ENCODE measurements at places on chromosomes 16 and 17.
A peak's percentile ranks its signal among the peaks of the same experiment; 100 is the strongest.

DNA sequence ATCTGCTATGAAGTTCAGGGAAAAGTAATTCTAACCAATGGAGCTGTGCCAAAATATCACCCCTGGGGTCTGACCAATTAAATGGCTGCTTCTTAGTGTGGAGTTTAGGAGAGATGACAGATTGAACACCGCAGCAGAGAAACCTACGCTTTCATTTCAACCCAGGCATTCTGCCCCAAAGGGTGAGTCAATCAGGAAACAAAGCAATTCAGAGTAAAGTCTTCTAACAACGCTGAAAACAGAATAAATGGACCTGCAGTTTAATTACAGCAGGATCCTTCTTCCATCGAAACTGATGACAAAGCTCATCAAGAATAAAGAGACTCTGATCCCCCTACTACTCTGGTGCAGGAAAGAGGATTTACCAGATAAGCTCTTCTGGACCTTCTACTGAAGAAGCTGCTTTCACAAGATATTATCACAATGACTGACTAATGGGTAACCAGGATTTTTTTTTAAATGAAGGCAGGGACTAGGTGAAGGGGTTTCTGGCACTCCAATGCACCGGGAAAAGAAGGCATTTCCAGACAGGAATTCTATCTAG lies 16.7 kb downstream of the RFFL start:
- no peak for DNase-seq

DNA sequence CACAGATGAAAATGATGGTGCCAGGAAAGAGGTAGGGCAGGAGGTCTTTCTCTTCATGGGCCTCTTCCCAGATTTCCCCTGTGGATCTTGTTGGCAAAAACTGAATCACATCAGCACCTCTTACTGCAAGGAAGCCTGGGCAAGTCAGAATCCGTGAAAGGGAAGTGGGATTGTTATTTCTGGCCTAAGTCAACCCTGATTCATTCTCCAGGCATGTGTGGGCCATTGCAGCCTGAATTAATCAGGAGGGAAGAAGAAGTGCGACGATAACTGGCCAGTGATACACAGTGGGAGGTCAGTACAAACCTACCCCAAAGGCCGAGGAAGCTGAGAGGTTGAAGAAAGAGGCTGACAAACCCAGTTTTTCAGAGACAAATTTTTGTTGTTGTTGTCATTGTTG lies 17.9 kb upstream of the NSMCE1 start:
- peak; percentile 56 for DNase-seq

DNA sequence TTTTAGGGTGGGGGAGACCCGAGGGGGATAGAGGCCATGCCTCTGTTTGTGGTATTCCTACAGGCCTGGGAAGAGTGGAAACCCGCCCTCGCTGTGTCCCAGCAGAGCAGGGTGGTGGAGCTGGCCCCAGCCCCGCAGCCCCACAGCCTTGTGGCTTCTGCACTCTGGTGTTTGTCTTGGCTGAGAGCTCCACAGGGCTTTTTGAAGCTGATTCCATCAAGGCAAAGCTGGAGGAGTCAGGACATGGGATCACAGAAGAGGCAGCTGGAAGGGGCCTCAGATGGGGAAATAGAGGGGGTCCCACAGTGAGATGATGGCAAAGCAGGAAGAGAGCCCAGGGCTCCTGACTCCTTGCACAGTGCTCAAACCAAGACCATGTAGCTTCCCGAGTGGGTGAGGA lies 5.0 kb upstream of the WFIKKN2 start:
- DNase-seq, result no peak

DNA sequence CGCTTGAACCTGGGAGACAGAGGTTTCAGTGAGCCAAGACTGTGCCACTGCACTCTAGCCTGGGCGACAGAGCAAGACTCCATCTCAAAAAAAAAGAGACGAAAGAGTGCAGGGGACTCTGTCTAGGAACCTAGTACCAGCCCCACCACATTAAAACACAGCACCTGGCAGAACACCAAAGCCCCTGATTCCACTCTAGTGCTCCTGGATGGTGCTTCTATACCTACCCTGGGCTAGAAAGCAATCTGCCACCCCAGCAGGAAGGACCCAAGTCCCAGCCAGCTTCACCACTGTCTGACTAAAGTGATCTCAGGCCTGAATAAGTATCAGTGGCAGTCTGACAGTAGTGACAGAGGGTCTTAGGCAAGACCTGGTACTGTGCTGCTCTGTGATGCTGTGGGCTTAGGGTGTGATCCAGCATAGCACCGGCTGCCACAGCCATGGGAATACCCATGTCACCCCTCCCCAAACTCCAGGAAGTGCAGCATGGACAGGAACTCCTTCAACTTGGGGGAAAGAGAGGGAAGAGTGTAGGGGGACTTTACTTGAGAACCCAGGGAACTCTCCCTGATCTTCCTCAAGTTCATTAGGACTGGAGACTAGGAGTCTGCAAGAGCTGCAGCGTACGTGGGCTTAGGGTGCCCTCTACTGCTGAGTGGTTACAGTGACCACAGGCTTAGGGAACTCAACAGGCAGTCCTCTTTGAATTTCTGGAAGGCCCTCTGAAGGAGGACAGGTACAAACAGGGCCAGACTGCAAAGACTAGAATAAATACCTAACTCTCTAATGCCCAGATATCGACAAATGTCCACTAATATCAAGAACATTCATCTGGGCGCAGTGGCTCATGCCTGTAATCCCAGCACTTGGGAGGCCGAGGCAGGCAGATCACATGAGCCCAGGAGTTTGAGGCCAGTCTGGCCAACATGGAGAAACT lies 30.0 kb upstream of the RNF43 start:
- DNase-seq, result peak; percentile 96

- DNase-seq, result no peak
Observed at GRCh38 chr16:82867485-82867884, 240.7 kb downstream of the CDH13 start.

GRCh38 chr16:74232806-74233465 lies 63.7 kb upstream of the PSMD7 start:
- no peak for DNase-seq

DNA sequence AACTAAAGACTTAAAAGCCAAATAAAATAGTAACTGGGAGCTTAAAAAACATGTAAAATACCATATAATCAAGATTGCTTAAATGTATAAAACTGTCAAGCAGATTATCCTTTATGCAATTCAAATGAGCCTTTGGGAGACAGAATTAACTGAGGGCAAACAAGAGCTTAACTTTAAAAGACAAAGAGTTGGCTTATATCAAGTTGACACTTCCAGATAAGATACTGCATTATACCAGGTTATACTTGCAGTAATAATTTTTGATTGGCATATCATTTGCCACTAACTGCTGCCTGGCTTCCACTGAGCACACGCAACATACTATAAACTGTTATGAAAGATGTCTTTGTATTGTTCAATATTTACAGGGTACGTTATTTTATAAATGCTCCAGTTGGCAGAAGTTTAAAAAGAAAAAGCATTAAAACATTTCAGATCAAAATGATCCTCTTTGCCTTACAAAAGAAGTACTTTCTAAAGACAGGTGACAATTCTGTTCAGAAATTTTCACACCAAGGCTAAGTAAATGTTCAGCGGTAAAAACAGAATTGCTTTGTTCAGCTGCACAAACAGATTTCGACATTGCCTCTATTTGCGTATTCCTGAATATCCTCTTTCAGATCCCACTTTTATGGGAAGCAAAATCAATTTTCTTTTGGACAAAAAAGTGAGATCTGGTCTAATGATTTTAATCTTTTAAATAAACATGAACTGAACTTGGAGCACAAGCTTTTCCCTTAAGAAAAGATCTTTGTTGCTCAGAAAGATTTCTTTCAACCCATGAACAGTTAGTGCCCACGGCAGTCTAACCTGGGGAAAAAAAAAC lies 50.7 kb downstream of the TOX3 start:
- no peak for DNase-seq

DNA sequence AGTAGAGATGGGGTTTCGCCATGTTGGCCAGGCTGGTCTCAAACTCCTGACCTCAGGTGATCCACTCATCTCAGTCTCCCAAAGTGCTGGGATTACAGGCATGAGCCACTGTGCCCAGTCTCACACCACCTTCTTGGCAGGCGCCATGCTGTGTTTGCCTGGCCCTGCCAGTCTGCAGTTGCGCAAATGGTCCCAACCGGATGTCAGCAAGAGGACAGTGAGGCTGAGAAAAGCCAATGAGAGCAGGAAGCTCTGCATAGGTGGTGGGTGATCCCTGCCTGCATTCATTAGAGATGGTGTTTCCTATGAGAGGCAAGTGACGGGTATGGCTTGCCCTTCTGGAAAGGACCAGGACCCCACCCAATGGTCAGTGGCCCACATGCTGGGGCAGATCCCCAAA lies 59.3 kb downstream of the PECAM1 start:
- no peak for DNase-seq

DNA sequence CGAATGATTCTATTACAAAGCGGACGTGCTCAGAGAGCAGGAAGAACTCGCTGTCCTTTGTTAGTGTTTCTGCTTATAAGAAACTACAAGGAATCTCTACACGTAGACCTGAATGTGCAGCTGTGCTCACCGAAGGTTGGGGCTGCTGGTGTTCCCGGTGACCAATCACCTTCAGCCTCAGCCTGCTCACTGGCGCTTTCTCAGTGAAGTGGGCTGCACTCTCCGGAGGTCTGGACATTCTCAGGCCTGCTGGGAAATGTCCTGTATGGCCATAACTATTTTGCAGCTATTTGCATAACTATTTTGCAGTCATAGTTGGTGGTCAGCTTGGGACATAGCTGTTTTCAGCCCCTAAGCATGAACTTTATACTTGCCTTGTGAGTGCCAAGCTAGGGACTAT lies 9.7 kb upstream of the CIAO3 start:
- no peak for DNase-seq

- DNase-seq, result no peak
Observed at GRCh38 chr16:67255553-67256221, 6.9 kb downstream of the SLC9A5 start.

DNA sequence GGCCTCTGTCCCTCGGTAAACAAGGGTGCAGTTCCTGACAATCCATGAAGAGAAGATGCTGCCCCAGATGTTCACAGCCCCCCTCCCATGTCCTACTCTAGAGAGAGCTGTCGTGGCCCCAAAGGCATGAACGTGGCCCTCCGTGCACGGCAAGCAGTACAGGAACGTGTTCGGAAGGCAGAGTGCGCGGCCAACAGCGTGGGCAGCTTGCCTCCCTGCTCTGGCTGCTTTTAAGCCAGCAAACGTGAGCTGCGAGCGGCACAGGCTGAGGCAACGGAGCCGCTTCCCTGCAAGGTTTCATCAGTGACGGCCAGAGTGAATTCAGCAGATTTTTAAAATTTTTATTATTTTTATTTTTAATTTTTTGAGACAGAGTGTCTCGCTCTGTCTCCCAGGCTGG lies 37.2 kb downstream of the PEMT start:
- no peak for DNase-seq

DNA sequence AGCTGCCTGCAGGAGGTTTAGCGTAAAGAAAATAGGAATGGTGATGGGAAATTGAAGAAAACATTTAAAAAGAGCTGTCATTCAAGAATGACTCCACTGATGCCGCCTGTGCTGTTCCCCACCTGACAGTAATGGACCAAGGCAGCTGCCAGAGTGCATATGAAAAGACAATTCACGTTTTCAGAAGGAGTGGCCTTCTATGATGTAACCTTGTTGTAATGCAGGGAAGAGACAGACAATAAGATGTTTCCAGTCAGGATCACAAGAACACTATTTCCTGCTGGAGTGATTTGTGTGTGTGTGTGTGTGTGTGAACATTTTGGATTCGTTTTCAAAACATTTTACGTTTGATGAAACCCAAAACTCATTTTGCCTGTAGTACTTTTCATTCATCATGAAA lies 203.7 kb downstream of the LGALS9B start:
- DNase-seq, result no peak

DNA sequence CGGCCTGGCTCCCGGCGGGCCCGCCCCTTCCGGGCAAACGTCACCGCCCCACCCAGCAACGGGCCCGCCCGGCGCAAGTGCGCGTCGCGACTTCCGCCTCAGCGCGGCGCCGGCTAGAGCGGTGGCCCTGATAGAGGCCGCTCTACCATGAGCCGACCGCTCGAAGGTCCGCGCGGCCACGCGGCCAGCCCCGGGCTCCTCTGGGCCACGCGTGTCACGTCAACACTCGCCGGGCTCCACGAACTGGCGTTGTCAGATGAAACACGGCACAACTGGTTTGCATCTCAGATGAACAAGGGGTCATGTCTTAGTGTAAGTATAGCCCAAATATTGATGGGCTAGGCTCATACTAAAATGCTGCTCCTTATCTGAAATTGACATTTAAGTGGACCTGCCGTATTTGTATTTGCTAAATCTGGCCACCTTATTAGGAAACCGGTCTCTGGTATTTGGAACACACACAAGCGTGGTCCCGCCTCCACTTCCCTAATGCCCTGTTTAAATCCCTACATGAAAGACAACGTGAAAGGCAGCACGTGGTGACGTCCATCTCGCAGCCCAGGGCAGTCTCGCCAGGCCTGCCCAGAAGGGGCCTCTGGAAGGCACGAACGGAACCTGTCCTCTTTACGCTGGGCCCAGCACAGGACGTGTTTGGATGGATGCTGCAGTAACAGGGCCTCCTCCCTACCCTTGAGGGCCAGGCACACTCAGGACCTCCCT lies at the start of gene ZNF598:
TSS of gene ZNF598 (minus strand) at position 31 of the 720 bp plus-strand sequence.
- DNase-seq, result peak; percentile 88

- DNase-seq, result no peak
Observed at GRCh38 chr16:86286991-86287663, 223.2 kb upstream of the FOXF1 start.

GRCh38 chr17:58415371-58416055 lies 1.8 kb downstream of the RNF43 start:
- peak; percentile 89 for DNase-seq

- DNase-seq, result peak; percentile 85
Observed at GRCh38 chr17:70906808-70907207, 737.5 kb downstream of the KCNJ2 start.

GRCh38 chr17:21113716-21114115 lies 13.0 kb upstream of the DHRS7B start:
- no peak for DNase-seq

- peak; percentile 16 for DNase-seq
Observed at GRCh38 chr16:50430076-50430475, 61.3 kb upstream of the BRD7 start.

DNA sequence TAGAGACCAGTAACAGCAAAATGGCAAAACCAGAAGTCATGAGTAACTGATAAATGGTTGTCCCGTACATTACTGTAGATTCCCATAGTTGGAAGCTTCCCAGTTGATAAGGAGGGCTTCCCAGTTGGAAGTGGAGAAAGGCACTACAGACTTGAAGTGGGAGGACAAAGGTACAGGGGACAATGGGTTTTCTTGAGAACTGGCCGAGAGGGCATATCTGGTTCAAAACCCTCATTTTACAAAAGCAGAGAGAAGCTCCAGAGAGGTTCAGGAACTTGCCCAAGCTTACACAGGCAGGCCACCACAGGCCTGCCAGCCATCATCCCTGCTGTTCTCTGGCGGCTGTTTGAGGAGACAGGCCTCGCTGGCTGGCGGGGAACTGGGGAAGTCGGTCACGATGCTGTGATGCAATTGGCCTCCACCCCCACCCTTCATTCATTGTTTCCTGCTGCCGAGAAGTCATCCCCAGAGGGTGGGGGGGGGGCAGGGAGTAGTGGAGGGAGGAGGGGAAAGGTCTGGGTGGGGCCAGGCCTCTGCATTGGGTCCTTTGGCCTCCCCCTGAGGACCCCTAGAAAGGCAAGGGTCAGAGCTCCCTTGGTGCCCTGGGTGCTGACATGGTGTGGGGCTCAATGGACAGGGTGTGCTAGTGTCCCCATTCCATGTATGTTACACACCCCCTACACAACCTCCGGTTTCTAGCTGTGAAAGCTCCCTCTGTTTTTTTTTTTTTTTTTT lies 3.0 kb downstream of the UBALD2 start:
- DNase-seq, result peak; percentile 89
